Choroid plexus epithelial cell (primary cell): ENCODE measurements at places on chromosomes 7 and 10.

- peak; percentile 91 for DNase-seq
These were observed 12.0 kb downstream of the IFRD1 start for GRCh38 chr7:112462236-112462635.

- peak; percentile 79 for DNase-seq
These were observed 15.5 kb upstream of the SLC18A3 start for GRCh38 chr10:49594594-49594993.

DNA sequence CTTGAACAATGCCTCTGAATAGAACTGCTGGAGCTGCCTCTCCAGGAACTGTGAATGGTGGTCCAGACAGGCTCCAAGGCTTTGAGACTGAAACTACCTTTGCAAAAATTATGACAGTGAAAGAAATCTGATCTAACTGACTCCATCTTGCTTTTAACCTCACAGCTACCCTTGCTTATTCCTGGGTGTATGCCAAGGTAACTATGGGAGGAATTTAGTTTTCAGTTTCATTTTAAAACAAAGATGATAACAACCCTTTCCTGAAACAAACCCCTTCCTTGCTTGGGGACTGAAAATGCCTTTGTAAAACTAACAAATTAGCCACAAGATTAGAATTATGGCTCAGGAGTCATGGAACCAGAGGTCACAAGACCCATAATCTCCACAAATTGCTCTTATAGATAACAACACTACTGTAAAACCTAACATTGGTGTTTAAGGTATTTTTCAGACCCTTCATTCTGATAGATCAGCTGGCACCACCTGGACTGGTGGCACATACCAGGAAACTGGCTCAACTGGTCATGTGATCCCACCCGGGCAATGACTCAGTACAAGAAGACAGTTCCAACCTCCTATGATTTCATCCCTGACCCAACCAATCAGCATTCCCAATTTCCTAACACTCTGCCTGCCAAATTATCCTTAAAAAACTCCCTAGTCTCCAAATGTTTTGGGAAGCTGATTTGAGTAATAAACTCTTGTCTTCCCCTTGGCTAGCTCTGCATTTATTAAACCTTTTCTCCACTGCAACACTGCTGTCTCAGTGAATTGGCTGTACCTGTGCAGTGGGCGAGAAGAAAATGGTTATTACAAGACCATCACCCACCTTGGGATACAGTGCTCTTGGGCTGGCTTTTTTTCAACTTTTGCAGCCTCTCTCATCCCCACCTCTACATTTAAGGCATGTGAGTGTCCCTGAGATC is 608.1 kb downstream of the TYW1 start:
- DNase-seq = no peak

DNA sequence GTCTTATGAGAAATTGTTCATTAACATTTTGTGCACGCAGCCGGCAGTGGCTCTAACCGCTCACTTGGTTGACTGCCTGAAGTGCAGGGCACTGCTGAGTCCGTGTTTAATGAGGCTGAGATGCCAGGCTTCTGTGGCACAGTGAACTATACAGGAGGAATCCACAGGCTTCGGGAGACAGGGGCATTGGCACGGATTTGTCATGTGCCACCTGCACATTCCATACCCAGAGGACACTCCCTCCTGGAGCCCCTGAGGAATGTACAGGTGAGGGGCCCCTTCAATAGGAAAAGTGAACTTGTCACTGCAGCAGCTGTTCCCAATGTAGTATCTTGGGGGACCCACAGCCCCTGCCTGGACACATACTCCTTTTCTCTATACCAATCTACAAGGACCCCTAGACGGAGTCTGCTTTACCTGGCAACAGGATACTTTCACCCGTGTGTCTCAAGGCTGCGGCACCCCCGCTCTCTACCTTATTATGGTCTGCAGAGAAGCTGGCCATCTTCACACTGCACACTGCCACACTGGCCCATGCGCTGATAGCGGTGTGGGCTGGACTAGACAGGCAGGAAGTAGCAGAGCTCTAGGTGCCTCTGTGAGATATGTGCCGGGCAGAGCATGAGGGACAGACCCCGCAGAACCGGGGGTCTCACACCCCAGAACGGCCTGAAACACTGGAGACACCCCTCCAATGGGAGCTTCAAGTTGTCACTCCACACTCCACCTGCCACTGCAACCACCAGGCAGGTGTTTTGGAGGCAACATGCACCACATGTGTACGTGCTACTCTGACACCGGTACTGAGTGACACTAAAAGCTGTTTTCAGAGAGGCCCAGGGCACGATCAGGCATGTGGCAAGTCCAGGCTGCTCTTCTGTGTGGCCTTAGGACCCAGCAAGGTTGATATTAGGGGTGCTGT is 71.4 kb upstream of the RHEB start:
- DNase-seq = no peak

- DNase-seq = no peak
These were observed 146.5 kb downstream of the PHF14 start for GRCh38 chr7:11120068-11120664.

DNA sequence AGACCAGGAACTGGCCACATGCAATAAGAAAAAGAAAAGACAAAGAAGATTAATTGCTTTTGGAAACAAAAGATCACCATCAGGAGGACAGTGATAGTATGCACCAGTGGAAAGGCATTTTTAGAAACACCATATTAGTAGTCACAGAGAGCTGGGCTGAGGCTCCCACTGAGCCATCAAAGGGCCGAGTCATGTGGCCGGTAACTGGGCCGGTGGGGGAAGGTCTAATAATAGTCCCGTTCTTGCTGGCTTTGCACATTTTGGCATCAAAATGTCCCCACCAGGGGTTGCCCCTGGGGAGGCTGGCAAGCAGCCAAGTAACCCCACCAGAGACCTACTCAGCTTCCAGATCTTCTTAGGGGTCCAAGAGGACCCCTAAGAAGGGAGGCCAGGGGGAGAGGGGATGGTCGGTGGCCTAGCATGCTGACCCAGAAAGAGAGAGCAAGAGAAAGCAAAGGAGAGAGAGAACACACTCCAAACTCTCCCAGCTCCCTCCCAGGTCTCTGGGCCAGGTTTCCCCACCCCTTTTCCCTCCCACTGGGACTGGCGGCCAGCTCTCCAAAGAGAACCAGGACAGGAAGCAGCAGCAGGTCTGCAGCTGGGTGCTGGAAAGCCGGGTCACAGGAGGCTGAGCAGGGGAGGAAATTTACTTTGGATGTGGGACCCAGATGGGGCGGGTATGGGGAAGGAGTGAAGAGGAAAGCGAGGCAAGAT is 70.2 kb upstream of the FGFR2 start:
- peak; percentile 42 for DNase-seq

DNA sequence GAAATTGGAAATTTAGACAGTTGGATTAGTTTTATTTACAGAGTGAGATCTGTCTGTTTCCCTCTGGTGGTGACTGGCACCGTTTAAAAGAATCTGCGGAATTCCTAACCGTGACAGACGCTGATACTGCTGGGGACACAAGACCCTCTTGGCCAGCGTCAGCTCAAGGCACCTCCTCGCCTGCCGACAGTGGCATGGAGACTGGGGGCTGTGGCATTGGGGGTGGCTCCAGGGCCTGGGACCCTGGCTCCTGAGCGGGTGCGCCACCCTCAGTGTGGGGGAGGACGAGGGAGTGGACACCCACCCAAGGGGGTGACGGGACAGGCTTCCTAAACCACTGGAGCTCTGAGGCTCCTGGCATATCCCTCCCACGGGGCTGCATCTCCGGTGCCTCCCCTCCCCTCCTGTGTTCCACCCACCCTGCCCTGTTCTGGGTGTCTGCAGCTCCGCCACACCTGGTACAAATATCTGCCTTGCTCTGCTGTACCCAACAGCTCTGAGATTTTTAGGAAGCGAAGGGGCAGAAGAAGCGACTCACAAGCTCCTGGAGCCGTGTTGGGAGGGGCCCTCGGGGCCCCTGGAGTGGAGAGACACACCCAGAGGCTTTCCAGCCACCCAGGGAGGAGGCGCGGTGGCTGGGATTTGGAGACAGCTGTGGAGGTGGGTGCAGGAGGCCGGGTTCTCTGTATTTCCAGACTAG is 178.7 kb downstream of the DNAJB6 start:
- no peak for DNase-seq

DNA sequence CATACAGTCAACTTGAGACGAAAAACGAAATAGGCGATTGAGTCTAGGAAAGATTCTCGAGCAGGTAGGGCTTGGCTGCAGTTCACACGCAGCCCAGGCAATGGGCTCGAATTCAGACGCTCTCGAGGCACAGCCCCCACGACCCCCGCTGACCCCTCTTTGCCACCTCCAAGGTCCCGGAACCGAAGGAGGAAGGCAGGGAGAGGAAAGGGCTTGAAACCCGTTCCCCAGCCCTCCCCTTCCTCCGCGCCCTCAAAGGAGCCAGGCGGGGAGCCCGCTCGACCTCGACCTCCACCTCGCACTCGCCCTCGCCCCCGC is 441 bp downstream of the CCDC186 start:
- DNase-seq = no peak
